Stimulated activated CD4-positive, alpha-beta T cell treated with anti-CD3 and anti-CD28 coated beads, Interleukin-2, amount 100 ng/mL, for 48 hours (primary cell): ENCODE measurements at places on chromosomes 12 and 14.

- no peak for DNase-seq
Measured at GRCh38 chr12:68434391-68435298, 102.5 kb upstream of the MDM1 start.

GRCh38 chr12:105611340-105611739 lies 280.8 kb downstream of the C12orf75 start:
- no peak for DNase-seq

GRCh38 chr12:1496162-1496900 lies 98.0 kb downstream of the FBXL14 start:
- no peak for DNase-seq

DNA sequence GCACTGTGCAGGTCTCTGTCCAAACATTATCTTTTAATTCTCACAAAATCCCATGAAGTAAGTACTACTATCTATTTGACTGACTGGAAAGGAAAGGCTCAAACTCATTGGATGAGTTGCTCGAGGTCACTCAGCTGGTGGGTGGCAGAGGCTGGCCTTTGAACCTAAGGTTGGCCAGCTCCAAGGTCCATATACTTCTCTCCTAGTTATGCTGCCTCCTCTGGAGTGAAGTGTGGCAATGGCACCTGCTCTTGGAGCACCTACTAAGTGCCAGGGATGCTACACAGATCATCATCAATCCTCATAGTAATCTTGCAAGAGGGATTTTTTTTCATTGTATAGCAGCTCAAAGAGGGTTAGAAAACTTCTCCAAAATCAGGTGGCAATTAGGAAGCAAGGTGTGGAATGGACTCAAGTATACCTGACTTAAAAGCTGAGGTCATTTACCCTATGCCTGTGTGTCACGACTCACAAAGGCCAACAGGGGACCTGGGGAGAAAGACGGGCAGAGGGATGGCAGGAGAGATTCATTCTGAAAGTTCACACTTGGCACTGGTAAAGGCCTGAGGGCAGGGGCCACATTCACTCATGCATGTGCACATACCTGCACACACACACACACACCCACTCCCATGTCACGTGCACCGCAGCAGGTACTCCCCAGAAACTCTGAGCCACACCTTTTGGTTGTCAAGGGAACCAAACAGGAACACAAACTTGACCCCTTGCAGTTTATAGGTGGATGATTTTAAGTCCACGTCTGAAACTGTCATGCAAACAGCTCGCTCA lies 146.4 kb downstream of the FOXN3 start:
- DNase-seq: no peak

- DNase-seq: peak; percentile 38
Measured at GRCh38 chr12:32399370-32400113, at the start of gene FGD4. Gene FGD4 (plus strand): TSS chr12:32399558.
